ENCODE measurements at places on chromosomes 5 and 9. TPM values are rescaled to one million over a fixed set of nuclear protein-coding genes. Genes with fewer than 3 reads are reported as not detected.

The LEAP2 gene
- 12.3 TPM for polyA plus RNA-seq

The PCDHGB5 gene
- 1.8 TPM for polyA plus RNA-seq

The IL17B gene
- 4.0 TPM for polyA plus RNA-seq

The OR1J2 gene
- polyA plus RNA-seq = not detected

The ZNF300 gene
- 13.7 TPM for polyA plus RNA-seq

The ANKS6 gene
- 36.9 TPM for polyA plus RNA-seq

The LHFPL2 gene
- 40.7 TPM for polyA plus RNA-seq

The HCN1 gene
- polyA plus RNA-seq = 0.18 TPM

The S1PR3 gene
- 10.4 TPM for polyA plus RNA-seq

The MYOZ3 gene
- polyA plus RNA-seq = 3.0 TPM

GRCh38 chr9:132372177-132373095 lies 17.6 kb upstream of the SETX start:
- H3K4me3 ChIP-seq = no peak overlapping the region
- no peaks in the 10 kb centered on the region for H3K4me1 ChIP-seq
- peak; percentile 9 for DNase-seq
- peaks cover 18% of the 10 kb centered on the region for H3K36me3 ChIP-seq
- H3K27me3 ChIP-seq = no peaks in the 10 kb centered on the region

DNA sequence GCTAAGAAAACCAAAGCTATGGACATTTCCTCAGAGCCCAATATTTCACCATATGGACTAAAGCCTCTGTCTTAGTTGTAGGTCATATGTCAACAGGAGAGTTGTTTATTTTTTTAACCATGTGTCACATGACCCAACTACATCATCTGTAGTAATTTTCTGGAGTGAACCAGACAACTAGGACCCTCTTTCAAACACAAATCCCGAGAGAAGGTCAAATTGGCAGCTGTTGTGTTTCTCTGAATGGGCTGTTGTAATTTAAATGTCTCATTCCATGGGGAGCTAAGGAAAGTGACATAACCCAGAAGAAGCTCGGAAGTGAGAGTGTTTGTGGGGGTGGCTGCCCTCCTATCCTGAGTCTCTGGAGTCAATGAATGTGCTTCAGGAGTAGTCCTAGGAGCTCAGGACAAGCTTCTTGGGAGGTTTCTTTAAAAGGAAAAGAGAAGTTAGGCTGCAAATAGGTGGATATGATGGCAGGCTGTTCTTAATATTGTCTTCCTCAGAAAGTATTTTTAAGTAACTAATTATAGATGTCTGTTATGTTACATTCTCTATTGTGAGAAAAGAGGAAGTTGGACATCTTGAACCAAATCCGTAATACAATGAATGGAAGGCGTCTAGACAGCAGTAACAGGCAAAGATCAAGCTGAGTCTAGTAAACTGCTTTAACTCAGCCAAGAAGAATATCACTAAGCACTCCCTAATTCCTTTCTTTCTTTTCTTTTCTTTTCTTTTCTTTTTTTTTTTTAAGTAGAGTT lies 50.1 kb downstream of the TMEM167A start:
- H3K4me3 ChIP-seq = no peak overlapping the region
- no peak for DNase-seq
- no peaks in the 10 kb centered on the region for H3K4me1 ChIP-seq

DNA sequence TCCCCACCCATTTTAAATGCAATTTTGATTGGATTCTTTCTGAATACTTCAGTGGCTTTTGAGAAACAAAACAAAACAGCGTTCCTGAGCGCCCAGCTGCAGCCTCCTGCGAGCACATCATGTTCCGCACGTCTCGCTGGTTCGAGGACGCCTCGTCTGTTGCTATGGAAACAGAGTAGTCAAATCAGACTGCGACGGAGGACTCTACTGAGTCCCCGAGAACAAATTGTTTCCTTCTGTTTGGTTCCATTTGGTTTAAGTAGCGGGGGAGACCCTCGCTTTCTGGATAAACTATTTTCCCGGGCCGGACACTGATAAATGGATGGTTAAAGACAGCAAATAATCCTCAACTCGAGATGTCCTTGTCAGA lies 69.0 kb downstream of the SLC28A3 start:
- H3K4me3 ChIP-seq = no peak overlapping the region
- H3K27ac ChIP-seq = no peak overlapping the region
- H3K27me3 ChIP-seq = peaks cover 13% of the 10 kb centered on the region

- H3K4me1 ChIP-seq = no peaks in the 10 kb centered on the region
- no peaks in the 10 kb centered on the region for H3K27me3 ChIP-seq
- no peaks in the 10 kb centered on the region for H3K36me3 ChIP-seq
- no peak overlapping the region for H3K4me3 ChIP-seq
Measured at GRCh38 chr5:10977011-10977410, 216.0 kb upstream of the DAP start.

DNA sequence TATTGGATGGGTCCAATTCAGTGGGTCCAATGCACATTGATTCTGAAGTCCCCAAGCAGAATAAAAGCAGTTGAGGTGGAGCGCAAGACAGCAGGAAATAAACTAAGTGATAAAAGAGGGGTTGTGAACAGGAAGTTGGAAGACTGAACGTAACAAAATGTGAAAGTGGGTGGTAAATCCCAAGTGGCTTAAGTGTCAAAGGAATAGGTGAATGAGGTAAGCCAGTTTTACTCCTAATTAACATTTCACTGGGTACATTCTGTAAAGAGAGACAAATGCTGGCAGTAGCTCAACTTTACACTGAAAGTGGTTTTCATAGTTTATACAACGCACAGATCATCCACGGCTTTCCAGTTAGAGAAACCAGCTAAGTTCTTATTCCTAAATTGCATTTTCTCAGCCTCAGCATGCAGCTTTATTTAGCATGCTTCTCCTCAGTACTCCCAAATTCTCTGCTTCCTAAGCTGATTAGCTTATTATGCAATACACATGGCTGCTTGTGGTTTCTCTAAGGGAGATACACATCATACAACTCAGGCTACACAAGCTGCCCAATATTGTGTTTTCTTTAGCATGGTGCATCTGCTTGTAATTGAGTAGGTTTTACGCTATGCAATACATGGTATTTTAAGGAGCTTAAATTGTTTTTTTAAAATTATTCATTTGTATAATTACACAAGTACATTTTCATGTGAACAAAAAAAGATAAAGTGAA lies 34.2 kb upstream of the HSD17B4 start:
- no peak overlapping the region for H3K27ac ChIP-seq
- no peaks in the 10 kb centered on the region for H3K27me3 ChIP-seq
- no peaks in the 10 kb centered on the region for H3K4me1 ChIP-seq
- no peak overlapping the region for H3K4me3 ChIP-seq
- H3K36me3 ChIP-seq = no peaks in the 10 kb centered on the region

DNA sequence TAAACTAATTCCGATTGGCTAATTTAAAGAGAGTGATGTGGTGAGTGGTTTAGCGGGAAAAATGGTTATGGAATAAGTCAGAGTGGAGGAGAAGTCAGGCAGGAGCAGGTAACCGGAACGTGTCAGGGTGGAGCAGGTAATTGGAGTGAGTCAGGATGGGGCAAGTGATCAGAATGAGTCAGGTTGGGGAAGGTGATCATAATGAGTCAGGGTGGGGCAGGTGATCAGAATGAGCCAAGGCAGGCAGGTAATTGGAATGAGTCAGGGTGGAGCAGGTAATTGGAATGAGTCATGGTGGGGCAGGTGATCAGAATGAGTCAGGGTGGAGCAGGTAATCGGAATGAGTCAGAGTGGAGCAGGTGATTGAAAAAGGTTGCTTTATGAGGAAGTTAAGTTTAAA lies 101.4 kb downstream of the TMEM167A start:
- no peak overlapping the region for H3K4me3 ChIP-seq
- H3K4me1 ChIP-seq = no peaks in the 10 kb centered on the region
- H3K36me3 ChIP-seq = no peaks in the 10 kb centered on the region

DNA sequence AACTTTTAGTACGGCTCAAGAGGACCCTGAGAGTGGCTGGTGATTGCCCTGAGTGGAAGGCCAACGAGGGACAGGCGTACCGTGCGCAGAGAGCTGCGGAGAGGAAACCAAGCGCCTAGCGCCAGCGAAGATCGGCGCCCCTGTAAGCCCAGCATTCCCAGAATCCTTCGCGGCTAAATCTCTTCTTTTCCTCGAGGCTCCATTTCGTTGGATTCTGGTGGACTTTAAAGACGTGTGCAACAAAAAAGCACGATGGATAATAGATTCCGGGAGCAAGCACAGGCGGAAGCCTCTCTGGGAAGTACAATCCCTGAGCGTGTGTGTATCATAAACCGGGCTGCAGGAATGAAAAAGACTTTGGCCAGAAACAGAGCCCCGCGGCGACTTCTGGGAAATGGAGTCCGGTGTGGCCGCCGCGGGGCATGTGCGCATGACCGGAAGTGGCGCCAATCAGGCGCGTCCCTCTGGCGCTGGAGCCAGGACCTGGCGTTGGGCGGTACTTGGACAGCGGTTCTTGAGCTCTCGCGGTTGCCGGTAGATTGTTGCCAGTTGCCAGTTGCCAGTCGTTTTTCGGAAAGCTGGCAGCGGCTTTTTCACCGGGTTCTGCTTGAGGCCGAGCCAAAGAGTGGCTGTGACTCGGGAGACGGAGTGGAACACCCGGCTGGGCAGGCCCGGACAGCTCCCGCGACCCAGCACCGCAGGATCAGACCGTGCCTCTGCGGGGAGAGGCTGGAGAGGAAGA lies at the start of gene ZNF79:
Gene ZNF79, plus strand, starts transcription at position 449 of the 742 bp plus-strand sequence. CDS start 406 bp downstream, outside the sequence.
- peaks cover 21% of the 10 kb centered on the region for H3K4me1 ChIP-seq

- H3K36me3 ChIP-seq = no peaks in the 10 kb centered on the region
- H3K4me1 ChIP-seq = no peaks in the 10 kb centered on the region
- DNase-seq = no peak
- no peak overlapping the region for H3K27ac ChIP-seq
- H3K4me3 ChIP-seq = no peak overlapping the region
- H3K27me3 ChIP-seq = no peaks in the 10 kb centered on the region
Measured at GRCh38 chr5:118468085-118468484, 520.3 kb downstream of the DTWD2 start.

DNA sequence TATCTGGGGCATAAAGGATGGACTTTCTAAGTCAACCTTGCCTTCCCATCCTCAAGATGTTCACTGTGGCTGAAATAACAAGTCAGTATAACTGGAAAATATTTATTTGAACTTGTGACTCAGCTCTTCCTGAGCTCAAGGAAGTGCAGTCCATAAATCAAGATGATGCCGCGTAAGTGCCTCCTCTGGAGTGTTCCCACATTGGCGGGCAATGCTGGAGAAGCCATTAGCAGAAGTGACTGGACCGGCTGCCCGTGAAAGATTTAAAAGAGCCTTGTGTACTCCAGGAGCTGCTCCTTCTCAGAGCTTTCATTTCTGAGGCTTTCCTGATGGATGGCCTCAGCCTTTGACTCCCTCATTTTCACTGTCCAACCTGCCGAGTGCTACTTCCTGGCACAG lies 17.4 kb downstream of the TMOD1 start:
- H3K27ac ChIP-seq = no peak overlapping the region
- H3K36me3 ChIP-seq = no peaks in the 10 kb centered on the region
- no peaks in the 10 kb centered on the region for H3K4me1 ChIP-seq
- DNase-seq = peak; percentile 44

DNA sequence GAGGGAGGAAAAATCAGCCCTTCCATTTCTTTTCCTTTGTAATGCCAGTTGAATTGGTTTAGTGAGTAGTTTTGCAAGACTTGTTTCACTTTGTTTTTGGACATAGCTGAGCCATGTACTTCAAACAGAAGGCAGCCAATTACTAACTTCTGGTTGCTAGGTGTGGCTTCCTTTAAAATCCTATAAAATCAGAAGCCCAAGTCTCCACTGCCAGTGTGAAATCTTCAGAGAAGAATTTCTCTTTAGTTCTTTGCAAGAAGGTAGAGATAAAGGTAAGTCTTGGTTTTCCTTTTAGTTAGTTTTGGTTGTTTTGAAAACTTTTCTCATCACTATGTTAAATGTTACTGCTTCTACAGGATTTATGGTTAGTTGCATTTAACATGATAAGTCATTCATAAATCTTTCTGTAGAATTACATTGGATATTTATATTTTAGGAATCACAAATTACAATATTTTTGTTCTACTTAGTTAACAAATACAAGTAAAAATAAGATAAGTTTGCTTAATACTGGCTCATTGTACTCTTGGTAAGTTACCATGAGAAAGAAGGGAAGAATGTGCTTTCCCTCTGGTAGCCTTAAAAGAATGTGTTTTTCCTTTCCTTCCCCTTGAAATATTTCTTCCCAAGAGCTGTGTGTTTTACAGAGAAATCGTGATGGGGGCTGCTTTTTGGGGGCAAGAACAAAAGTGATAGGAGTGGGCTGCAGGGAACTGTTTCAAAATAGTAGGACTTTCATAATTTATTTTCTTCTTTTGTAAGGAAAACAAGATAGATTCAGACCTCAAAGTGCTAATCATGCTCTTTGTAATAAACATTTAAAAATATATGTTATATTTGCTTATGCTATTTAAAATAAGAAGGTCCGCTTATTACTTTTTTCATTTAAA lies at the start of gene ANXA1:
Gene ANXA1, plus strand, starts transcription at position 213 of the 890 bp plus-strand sequence. CDS start 6,671 bp downstream, outside the sequence.
- DNase-seq = no peak
- H3K4me3 ChIP-seq = no peak within 1 kb of the TSS
- no peaks in the 10 kb centered on the region for H3K4me1 ChIP-seq

GRCh38 chr5:36998578-36998977 lies 122.0 kb downstream of the NIPBL start:
- no peak overlapping the region for H3K27ac ChIP-seq
- no peaks in the 10 kb centered on the region for H3K27me3 ChIP-seq
- peaks cover 22% of the 10 kb centered on the region for H3K36me3 ChIP-seq
- no peak for DNase-seq

DNA sequence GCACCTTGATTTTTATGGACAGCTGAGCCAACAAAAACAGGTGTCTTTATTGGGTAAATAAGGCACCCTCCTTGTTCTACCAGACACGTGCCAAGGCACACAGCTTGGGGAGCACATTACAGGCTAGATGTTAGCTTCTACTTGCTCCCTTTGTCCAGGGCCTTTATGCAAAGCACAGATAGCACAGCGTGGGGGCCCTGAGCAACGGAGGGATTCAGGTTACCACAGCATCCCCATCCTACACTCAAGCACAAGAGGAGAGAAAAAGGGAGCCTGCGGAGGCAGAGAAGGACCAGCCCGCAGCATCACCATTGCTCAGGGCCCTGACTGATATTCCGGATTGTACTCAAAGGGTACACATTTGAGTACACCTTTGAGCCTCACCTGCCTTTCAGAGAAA lies 181.7 kb upstream of the KIF2A start:
- no peak overlapping the region for H3K27ac ChIP-seq
- H3K4me1 ChIP-seq = no peaks in the 10 kb centered on the region
- no peaks in the 10 kb centered on the region for H3K27me3 ChIP-seq
- H3K36me3 ChIP-seq = no peaks in the 10 kb centered on the region
- H3K4me3 ChIP-seq = no peak overlapping the region
- DNase-seq = no peak

- no peaks in the 10 kb centered on the region for H3K27me3 ChIP-seq
- DNase-seq = no peak
- H3K36me3 ChIP-seq = no peaks in the 10 kb centered on the region
- H3K4me3 ChIP-seq = no peak overlapping the region
- H3K4me1 ChIP-seq = no peaks in the 10 kb centered on the region
- no peak overlapping the region for H3K27ac ChIP-seq
Measured at GRCh38 chr5:167982-168660, 23.2 kb upstream of the LRRC14B start.

GRCh38 chr9:69030851-69031645 lies 4.5 kb upstream of the FXN start:
- no peak overlapping the region for H3K4me3 ChIP-seq
- peaks cover 3% of the 10 kb centered on the region for H3K4me1 ChIP-seq
- no peak for DNase-seq
- H3K27me3 ChIP-seq = no peaks in the 10 kb centered on the region
- H3K27ac ChIP-seq = no peak overlapping the region
- no peaks in the 10 kb centered on the region for H3K36me3 ChIP-seq

Data from large intestine (tissue), 12 donors.